ENCODE measurements at places on chromosomes 2 and 18.

DNA sequence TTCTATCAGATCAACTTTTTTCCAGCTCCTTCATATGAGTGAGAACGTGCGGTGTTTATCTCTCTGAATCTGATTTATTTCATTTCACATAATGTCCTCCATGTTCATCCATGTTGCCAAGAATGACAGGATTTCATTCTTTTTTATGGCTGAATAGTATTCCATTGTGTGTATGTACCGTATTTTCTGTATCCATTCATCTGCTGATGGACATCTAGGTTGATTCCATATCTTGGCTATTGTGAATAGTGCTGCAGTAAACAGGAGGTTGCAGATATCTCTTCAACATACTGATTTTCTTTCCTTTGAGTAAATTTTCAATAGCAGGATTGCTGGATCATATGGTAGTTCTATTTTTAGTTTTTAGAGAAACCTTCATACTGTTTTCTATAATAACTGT is 388.5 kb downstream of the DCDC2C start:
- DNase-seq: no peak

DNA sequence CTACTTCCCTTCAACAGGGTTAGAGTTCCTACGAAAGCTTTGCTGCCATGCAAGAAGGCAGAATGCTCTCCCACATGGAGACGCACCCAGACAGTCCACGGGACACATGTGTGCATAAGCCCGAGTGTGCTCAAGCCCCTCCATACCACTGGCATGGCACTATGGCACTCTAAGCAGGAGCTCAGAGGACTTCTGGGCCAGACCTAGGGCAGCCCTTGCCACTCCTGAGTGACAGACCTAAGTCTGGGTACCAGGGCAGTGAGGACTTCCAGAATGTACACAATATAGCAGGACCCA is 11.4 kb upstream of the ARID5A start:
- DNase-seq: no peak

GRCh38 chr2:124138076-124138475 is 113.0 kb downstream of the CNTNAP5 start:
- no peak for DNase-seq

DNA sequence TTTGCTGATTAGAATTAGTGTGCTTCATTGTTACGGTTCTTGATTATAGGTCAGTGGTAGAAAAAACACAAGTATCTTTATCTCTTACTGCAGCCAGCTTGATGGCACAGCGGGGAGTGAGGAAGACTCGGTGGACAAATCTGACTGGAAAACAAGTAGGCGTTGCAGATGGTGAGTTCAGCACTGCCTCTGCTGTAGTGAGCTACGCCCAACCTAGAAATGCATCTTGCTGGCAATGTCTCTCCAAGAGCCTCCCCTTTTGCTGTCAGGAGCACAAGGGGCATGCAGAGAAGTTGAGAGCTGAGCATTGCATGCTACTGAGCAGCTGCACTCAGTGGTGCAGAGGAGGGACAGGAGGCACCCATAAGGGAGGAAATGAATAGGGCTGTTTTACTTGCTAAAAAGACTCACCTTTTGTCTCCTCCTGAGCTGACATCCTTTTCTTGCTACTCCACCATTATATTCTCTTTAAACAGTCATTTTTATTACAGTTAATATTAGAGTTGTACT is 977.3 kb upstream of the ACVR2A start:
- no peak for DNase-seq

GRCh38 chr2:20106746-20107145 is 55.3 kb upstream of the LAPTM4A start:
- no peak for DNase-seq

DNA sequence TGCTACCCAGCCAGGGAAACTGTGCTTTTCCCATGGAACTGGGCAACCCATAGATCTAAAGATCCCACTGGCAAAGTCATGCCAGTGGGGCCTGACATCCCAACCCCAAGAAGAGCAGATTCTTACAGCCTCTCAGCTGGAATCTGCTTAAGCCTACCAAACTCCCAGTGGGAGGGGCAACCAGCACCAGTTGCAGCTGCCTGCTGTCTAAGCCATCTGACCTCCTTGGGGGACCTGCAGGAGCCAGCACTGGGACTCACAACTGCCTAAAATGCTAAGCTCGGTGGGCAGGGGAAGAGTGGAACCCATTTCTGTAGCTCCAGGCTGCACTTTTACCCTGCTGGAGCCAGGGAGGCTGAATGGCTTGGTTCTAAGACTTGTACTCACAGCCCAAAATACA is 770.7 kb upstream of the SLC8A1 start:
- DNase-seq: no peak

Data from T-helper 22 cell (primary cell).